RPMI7951 (cell line): ENCODE measurements at places on chromosomes 16 and 17.

DNA sequence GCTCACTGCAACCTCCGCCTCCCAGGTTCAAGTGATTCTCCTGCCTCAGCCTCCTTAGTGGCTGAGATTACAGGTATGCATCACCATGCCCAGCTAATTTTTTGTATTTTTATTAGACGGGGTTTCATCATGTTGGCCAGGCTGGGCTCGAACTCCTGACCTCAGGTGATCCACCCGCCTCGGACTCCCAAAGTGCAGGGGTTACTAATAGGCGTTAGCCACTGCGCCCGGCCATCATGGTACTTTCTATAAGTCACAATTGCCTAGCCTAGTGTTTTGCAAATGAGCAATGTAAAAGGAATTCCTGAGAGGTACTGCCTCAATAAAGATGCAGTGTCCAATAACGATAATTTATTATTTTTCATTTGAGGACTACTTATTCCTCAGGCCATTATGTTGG, 13.9 kb upstream of the PSMC3IP start:
- DNase-seq = no peak

DNA sequence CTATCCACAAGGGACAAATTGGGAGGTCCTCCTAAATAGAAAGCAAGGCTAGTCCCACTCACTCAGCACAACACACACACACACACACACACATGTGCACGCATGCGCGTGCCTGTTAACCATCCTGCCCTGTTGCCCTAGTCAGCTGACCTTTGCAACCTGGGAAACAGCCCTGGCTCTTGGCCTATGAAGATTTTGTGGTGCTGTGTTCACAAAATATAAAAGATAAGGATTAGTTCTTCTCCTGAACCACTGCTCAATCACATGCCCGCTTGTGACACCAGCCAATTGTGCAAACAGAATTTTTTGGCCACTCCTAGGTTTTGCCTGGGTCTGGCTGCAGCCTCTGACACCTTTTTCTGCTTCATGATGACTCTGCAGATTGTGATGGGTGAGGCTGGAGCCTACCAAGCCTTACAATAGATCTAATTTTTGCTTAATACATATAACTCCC, 3.3 kb upstream of the CES1 start:
- no peak for DNase-seq

- DNase-seq = peak; percentile 29
Measured at GRCh38 chr17:27241346-27241946, 52.5 kb upstream of the WSB1 start.

DNA sequence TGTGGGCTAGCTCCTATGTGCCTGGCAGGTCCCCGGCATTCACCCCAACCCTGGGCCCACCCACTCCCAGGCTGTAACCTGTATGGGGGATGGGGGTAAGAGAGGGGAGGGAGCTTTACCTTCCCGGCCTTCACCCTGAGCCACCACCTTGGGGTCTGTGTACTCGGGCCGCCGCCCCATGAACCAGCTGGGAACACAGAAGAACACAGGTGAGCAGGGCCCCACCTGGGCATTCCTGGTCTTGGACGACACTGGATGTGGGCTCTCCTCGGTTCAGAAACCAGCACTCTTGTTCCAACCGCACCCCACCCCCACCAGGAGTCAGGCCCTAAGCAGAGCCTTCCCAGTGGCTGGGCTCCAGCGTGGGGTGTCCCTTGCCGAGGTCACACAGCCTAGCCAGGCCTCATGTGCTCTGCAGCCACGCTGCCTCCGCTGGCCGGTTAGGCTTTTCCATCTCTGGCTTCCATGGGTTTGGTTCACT, 18.8 kb downstream of the B9D1 start:
- DNase-seq = no peak

DNA sequence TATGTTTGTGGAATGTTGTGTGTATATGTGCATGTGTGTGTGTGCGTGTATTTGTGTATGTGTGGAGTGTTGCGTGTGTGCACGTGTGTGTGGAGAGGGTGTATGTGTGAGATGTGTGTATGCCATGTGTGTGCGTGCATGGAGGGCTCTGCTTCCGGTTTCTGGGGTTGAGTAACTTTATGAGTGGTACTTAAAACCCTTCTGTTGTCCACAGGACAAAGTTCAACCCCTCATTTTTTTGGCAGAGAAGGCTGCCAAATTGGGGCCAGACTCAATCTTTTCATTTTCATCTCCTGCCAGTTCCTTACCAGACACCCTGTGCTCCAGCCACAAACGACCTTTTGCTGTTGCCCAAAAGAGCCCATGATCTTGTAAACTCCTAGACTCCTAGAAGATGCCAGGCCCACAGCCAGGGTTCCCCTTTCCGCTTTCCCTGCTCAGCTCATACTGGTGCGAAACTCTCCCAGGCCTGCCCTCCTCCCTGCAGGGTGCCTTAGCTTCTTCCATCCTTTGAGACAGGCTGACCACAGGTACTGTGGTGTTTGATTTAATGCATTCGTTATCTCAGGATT, 100.2 kb downstream of the CMIP start:
- DNase-seq = no peak

DNA sequence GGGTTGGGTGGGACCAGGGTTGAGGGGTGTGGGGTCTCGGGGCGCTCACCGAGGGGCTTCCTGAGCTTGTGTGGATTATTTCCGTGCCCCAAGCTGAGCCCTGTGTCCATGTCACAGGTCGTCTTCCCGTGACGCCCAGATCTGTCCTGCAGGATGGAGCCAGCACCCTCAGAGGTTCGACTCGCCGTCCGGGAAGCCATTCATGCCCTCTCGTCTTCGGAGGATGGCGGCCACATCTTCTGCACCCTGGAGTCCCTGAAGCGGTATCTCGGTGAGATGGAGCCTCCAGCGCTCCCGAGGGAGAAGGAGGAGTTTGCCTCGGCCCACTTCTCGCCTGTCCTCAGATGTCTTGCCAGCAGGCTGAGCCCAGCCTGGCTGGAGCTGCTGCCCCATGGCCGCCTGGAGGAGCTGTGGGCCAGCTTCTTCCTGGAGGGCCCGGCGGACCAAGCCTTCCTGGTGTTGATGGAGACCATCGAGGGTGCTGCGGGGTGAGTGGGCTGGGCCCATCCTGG, 1.0 kb downstream of the TELO2 start:
- peak; percentile 71 for DNase-seq

DNA sequence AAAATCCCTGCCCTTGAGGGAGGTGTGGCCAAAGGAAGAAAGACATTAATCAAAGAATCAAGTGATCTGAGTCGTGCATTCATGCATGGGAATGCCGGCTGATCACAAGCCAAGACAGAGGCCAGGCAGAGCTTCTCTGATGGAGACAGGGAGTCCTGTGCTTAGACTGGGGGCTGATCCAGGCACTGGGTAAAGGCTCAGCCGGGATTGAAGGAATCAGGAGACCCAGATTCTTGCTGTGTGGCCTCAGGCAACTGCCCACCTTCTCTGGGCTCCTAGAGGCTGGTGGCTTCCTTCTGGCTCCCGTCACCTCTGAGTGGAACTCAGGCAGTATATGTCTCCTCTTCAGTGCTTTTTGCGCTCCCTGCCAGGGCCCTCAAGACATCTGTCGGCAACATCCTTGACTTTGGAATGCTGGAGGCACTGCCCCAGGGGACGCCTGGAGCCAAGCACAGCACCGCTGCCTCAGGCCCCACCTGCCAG, 17.7 kb downstream of the RAI1 start:
- no peak for DNase-seq
